Omental fat pad (tissue), 4 donors: ENCODE measurements at places on chromosomes 7 and 10. TPM values are rescaled to one million over a fixed set of nuclear protein-coding genes. Genes with fewer than 3 reads are reported as not detected.

The SND1 gene
- total RNA-seq: 90.8 TPM

The ITIH2 gene
- total RNA-seq: not detected

The GPRIN2 gene
- not detected for total RNA-seq

The ANKRD30A gene
- 0.79 TPM for total RNA-seq

The FAM237B gene
- not detected for total RNA-seq

The GIMAP1 gene
- total RNA-seq: 7.4 TPM

The AKR1D1 gene
- total RNA-seq: not detected

The CHCHD2 gene
- 287 TPM for total RNA-seq

The PCGF6 gene
- 14.2 TPM for total RNA-seq

The VSTM4 gene
- 20.3 TPM for total RNA-seq

The ACTL6B gene
- not detected for total RNA-seq

The SEMA3A gene
- 9.8 TPM for total RNA-seq

The PLAC9 gene
- total RNA-seq: 23.3 TPM

The NAT16 gene
- 0.09 TPM for total RNA-seq

The CYP2C19 gene
- total RNA-seq: 0.50 TPM

The CTTNBP2 gene
- 15.1 TPM for total RNA-seq

The CNTNAP2 gene
- total RNA-seq: not detected

The PDGFA gene
- 8.0 TPM for total RNA-seq

The ARL3 gene
- 3.9 TPM for total RNA-seq

The LEP gene
- total RNA-seq: 306 TPM

The C10orf53 gene
- total RNA-seq: not detected

The PPIA gene
- 1,060 TPM for total RNA-seq

The ASZ1 gene
- total RNA-seq: not detected
